AG20443 (cell line): ENCODE measurements at places on chromosomes 16 and 17.
A peak's percentile ranks its signal among the peaks of the same experiment; 100 is the strongest.

- no peak for DNase-seq
Measured at GRCh38 chr16:55647343-55647742, 8.4 kb upstream of the SLC6A2 start.

GRCh38 chr16:76293980-76294379 lies 16.8 kb downstream of the CNTNAP4 start:
- no peak for DNase-seq

GRCh38 chr16:2058420-2058819 lies 10.6 kb downstream of the TSC2 start:
- no peak for DNase-seq

DNA sequence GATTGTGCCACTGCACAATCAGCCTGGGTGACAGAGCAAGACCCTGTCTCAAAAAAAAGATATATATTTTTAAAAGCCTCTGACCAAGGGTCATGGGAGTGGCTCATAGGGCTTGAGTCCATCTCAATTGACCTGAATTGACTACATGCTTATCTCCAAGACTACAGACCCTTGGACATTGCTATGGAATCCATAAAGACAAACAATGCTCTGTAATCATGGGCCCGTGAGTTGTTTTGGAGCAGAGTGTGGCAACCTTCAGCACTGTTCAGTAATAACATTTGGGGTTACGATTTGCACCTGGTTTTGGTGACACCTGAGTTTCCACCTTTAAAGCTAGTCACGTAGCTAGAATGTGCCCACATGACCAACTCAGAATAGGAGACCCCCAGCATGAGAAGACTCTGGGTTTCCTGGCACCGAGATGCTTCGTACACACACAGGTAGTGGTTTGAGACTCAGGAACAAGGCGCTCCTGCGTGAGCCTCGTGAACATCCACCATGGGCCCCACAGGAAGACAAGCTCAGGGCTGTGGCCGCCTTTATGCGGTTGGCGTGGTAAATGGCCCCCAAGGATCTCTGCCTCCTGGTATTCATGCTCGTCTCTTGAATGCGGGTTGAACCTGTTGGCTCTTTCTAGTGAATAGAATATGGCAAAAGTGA lies 66.6 kb upstream of the RPH3AL start:
- DNase-seq, result no peak

GRCh38 chr16:11232852-11233726 lies 22.9 kb downstream of the SOCS1 start:
- DNase-seq, result no peak

- no peak for DNase-seq
Measured at GRCh38 chr17:51430591-51430990, 170.2 kb downstream of the UTP18 start.

DNA sequence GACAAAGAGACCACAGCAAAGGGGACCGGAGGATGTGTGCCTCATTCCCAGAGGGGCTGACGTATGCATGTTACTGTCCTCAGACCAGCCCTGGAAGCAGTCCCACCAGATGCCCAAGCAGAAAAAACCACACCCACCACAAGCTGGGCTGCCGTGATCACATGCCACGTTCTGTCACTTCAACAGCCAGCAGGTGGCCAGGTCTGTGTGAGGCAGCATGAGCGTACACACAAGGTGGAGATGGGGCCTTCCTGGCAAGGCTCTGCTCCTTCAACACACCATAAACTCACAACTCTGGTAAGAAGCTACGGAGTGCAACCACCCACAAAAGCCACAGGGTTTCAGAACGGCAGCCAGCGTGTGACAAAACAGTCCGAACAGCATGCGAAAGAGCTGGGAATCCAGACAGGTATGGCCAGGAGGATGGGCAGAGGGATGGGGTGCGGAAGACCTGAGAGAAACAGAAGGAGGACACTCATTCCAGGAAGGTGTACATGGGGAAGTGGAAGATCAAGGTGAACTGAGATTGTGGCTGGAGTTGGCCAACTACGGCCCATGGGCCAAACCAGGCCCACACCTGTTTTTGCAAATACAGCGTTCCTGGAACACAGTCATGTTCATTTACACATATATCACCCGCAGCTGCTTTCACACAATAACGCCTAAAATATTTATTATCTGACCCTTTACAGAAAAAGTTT lies 27.9 kb downstream of the MBTPS1 start:
- DNase-seq, result no peak

GRCh38 chr16:88503374-88503770 lies 50.3 kb downstream of the ZFPM1 start:
- DNase-seq, result no peak

DNA sequence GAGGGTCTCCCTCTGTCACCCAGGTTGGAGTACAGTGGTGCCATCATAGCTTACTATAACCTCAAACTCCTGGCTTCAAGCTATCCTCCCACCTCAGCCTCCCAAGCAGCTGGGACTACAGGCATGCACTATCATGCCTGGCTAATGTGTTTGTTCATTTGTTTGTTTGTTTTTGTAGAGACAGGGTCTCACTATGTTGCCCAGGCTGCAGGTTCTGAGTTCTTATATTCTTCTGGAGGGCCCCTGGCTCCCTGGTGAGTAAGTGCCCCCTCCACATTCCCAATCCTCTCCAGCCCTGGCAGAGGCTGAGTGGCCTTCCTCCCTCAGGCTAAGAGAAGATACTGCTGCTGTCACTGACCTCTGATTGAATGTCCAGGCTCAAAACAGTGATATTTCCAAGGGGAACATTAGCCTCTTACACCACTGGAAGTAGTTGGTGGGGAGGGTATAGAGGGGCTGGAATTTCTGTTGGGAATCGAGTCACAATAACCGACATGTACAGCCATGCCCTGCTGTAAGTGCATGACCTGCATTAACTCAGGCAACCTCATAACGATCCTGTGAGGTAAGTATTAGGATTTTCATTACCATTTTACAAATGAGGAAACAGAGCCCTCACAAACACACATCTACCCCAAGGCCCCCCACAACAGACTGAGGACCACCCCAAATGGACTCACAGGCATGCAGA lies 2.7 kb upstream of the ETV4 start:
- no peak for DNase-seq

DNA sequence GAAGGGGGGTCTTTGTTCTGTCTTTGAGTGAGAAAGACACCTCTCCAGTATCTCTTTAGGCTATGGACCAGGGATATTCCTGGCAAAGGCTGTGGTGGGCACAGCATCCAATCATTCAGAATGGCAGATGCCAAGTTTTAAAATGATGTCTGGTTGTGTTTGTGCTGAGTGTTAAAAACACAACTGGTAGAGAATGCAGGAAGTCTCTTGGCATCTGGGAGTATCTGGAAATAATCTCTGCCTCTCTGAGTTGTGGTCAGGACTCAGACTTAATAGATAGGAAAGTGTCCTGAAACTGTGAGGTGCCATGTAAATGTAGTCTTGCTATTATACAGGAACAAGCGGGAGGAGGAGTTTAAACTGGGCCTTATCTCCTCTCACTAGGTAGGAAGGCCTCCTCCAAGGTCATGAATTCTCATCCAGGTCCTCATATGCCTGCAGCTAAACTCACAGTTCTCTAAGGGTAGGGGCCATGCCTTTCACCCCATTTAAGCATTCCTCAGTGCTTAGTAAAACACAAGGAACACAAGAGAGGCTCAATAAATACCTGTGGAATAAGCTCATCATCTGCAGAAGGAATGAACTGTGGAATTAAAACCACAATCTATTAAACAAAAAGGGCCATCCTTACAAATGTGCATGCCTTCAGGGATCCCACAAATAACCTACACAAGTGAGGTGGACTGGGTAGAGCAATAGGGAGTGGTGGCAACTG lies 317.6 kb downstream of the CBLN1 start:
- DNase-seq, result peak; percentile 57

- peak; percentile 45 for DNase-seq
Measured at GRCh38 chr16:72856797-72857196, 191.1 kb downstream of the ZFHX3 start.

DNA sequence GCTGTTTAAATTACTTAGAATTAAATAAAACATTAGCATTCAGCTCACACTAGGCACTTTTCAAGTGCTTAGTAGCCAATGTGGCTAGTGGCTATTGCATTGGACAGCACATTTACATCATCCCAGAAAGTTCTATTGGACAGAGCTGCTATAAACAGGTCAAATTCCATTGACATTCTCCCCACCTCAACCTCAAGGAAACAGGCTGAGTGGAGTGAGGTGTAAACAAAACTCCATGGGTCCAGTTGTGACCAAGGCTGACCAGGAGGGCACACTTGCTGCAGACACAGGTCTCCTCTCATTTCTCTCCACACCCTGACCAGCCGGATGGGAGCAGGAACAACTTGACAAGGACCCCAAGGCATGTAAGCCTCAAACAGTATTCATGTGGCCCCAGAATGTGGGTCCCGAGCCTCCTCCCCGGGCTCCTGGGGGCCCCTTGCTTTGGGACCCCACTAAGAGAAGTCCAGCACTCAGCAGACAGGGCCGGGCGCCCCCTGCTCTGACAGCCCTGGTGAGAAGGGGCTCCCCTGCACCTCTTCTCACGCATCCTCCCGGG lies 488 bp downstream of the C17orf113 start:
- no peak for DNase-seq

GRCh38 chr16:67540756-67541155 lies 12.1 kb downstream of the RIPOR1 start:
- DNase-seq, result no peak

- peak; percentile 35 for DNase-seq
Measured at GRCh38 chr16:1182950-1183907, 30.3 kb downstream of the CACNA1H start.

- no peak for DNase-seq
Measured at GRCh38 chr17:34135841-34136240, 119.2 kb upstream of the CCL2 start.

GRCh38 chr16:1082266-1082951 lies 9.9 kb downstream of the SSTR5 start:
- DNase-seq, result no peak

GRCh38 chr17:42457107-42457792 lies 1.4 kb upstream of the ATP6V0A1 start:
- no peak for DNase-seq

- DNase-seq, result no peak
Measured at GRCh38 chr17:280901-281300, 71.7 kb downstream of the RPH3AL start.

GRCh38 chr16:50602531-50603205 lies 54.5 kb downstream of the NKD1 start:
- DNase-seq, result no peak

DNA sequence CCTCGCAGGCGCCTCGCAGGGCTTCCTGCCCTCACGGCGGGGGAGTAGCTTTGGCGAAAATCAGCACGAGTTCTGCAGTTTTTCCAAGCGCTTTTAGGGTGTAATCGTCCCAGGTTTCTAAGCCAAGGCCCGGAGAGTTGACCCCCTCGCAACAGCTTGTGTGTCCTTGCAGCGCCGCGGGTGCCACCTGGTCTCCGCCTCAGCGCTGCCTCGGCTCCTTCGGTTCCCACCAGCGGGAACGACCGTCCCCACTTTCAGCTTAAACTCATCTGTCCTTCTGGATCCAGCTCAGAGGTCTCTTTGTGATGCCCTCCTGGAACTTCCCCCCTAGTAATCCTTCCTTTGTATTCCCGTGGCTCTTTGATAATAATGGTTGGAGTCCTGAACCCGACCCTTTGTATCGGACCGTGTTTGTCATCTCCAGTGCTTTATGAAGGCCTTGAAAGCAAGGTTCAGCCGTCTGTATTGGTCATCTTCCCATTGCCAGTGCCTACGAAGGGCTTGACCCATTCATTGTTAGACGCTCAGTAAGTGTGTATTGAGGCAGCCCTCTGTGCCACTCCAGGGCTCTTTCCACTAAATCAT lies 858 bp upstream of the SMARCE1 start:
- DNase-seq, result no peak

- peak; percentile 52 for DNase-seq
Measured at GRCh38 chr17:44589316-44590071, 32.2 kb downstream of the FZD2 start.

DNA sequence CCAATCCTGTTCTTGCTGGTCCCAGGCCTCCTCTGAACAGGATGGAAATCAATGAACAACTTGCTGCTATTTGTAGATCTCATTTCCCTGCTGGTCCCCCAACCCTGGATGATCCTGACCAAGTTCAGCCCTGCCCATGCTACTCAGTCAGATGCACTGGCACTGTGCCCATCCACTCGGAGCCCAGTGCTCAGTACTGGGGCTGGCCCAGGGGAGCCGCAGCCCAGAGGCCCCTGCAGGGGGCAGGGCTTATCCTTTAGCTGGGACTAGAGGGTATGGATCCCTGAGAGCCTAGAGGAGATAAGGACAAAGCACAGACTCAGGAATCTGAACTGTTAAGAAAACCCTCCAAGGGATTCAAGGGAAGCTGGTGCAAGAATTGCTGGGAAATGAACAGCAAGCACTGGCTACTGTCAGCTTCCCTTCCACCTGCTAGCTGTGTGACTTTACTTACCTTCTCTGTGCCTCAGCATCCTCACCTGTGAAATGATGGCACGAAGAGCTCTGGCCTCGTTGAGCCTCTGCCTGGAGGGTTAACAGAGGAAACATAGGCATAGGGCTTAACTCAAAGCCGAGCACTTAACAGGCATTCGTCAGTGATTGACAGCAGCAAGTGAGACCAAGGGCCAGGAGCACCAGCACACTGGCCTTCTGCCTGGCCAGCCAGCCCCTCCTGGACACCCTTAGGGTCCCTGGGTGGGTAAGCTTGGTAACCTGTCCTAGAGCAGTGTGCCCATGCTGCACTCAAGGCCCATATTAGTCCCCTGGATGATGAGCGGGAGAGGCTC lies 29.8 kb upstream of the C1QL1 start:
- DNase-seq, result no peak

DNA sequence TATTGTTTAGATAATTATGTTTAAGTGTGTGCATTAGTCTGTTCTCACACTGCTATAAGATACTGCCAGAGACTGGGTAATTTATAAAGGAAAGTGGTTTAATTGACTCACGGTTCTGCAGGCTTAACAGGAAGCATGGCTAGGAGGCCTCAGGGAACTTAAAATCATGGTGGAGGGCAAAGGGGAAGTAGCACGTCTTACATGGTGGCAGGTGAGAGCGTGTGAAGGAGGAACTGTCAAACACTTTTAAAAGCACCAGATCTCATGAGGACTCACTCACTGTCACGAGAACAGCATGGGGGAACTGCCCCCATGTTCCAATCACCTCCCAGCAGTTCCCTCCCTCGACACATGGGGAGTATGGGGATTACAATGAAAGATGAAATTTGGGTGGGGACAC lies 203.5 kb upstream of the GOT2 start:
- DNase-seq, result no peak

DNA sequence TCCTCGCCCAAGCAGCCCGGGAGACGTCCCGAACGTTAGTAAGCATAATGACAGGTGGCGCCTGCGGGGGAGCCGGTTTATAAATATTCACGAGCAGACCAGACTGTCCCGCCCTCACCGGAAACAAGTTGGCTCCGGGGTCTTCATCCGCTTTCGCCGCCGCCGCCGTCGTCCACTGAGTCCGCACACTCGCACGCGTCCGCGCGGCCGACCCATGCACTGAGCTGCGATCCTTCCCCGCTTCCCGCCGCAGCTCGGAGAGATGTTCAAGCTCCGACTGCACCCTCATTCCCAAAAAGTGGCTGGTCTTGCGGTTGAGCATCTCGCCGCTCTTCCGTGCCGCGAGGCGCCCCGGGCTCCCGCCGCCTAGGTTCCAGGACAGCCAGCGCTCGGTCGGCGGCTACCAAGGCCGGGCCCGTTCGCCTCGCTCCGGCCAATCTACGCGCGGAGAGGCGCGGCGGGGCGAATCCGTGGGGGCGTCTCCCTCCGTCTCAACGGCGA lies 385 bp downstream of the CFAP119 start:
- no peak for DNase-seq

- no peak for DNase-seq
Measured at GRCh38 chr17:36034127-36034526, 16.4 kb upstream of the CCL23 start.

GRCh38 chr17:1588821-1589585 lies 26.4 kb upstream of the PITPNA start:
- peak; percentile 46 for DNase-seq

GRCh38 chr16:89867918-89868317 lies 5.5 kb upstream of the TCF25 start:
- no peak for DNase-seq

- peak; percentile 32 for DNase-seq
Measured at GRCh38 chr17:49106321-49107210, 26.0 kb upstream of the B4GALNT2 start.
